ENCODE measurements at places on chromosomes 6 and 20. TPM values are rescaled to one million over a fixed set of nuclear protein-coding genes. Genes with fewer than 3 reads are reported as not detected.

Gene ORC3
- polyA plus RNA-seq, result 17.3 TPM

Gene KCNB1
- polyA plus RNA-seq, result 2.5 TPM

Gene CYP39A1
- 2.0 TPM for polyA plus RNA-seq

Gene ARG1
- 0.08 TPM for polyA plus RNA-seq

Gene PROKR2
- not detected for polyA plus RNA-seq

- DNase-seq, result no peak
Observed at GRCh38 chr20:47789081-47789763, 3.9 kb upstream of the SULF2 start.

DNA sequence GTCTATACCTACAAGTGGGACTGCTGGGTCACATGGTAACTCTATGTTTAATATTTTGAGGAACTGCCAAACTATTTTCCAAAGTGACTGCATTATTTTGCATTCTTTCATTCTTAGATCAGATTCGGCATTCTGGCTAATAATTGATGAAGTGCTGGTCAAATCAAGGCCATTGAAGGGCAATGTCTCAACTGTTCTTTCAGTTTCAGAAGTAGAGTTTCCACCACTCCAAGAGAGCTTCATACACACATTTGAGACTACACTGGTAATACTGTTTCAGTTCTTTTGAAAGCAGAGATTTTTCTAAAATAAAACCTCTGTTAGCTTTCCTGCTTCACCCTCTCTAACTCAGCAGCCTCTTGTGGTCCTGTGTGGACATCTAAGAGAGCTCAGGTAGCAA, 154.5 kb downstream of the CFAP61 start:
- no peak for DNase-seq

DNA sequence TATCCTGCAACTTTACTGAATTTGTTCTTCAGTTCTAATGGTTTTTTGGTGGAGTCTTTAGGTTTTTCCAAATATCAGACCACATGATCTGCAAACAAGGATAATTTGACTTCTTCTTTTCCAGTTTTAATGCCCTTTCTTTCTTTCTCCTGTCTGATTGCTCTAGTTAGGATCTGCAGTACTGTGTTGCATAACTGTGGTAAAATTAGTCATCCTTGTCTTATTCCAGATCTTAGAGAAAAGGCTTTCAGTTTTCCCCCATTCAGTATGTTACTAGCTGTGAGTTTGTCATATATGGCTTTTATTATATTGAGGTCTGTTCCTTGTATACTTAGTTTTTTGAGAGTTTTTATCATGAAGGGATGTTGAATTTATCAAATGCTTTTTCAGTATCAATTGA, 4.3 kb downstream of the MICA start:
- no peak for DNase-seq

Measured in psoas muscle (tissue), 8 donors.